ENCODE measurements at places on chromosomes 1 and 21. TPM values are rescaled to one million over a fixed set of nuclear protein-coding genes. Genes with fewer than 3 reads are reported as not detected.

The SYPL2 gene
- total RNA-seq: not detected

The CYP2J2 gene
- total RNA-seq: 8.8 TPM

The ZYG11B gene
- total RNA-seq: 13.2 TPM

DNA sequence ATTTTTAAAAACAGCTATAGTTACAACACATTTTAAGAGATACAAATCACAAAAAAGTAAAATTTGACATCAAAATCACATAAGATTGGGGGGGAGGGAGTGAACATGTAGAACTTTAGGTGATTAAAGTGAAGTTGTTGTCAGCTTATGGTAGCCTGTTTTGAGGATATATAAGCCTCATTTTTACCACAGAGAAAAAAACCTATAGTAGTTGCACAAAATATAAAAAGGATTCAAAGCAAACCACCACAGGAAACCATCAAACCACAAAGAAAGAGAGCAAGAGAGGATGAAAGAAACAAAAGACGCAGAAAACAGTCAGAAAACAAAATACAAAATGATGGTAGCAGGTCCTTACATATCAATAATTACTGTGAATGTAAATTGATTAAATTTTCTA lies 291.9 kb upstream of the DEPDC1 start:
- ATAC-seq: no peak

DNA sequence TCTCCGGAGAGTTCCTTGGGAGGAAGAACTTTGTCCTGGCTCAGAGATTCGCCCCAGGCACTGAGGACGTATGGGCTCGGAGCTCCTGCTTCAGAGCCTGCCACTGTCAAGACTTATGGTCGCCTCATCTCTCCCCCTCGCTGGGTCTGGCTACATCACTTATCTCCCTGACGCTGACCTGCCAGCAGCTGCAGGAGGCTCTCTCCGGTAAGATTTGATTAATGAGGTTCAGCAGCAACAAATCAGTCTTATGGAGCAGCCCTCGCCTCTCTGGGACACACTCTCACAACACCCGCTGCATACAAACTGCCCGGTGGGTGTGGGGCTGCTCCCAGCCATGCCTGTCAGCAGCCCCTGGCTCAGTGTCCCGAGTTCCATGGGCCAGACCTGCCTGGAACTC lies 297.8 kb downstream of the RRAGC start:
- ATAC-seq: no peak

DNA sequence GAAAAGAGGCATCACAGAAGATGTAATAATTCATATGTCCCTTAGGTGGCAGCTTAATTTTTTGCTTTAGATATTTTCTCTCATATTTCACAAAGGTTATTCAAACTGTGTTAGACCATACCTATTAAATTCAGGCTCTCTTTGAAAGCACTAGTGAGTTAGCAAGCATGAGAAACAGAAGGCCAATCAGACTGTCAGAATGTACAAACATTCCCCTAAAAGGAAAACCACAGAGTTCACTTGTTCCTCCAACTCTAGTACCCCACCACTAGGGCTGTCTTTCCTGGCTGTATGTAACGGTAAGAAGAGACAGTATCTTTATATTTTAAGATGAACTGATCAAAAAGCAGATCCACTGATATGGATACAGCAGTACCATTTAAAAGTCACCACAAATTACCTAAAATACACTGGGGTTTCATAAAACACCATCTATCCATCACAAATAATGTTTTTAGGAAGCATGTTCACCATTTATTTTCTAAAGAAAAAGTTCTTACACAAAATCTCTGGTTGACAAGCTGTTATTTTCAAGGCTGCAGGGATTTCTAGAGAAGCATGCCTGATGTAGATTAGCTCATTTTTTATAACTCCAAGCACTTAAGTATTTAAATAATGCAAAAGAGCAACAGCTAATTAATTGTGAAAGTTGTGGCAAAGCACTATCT lies 1.8 kb downstream of the ARPC5 start:
- no peak for ATAC-seq

DNA sequence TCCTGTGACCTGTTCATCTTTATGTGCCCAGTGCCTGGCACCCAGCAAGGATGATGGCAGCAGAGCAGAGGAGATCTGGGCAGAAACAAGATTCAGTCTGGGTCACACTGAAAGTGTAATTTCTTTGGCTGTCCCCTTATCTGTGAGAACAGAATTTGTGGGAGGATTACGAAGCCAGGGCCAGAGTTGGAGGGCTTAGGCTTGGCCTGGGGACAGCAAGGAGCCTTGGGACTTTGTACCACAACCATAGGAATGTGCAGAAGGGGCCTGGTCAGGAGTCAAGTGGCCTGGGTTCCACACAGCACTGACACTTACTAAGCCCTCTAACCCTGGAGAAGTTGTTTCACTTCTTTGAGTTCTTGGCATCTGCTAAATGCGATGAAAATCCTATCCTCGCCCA lies 12.8 kb downstream of the PMVK start:
- ATAC-seq: no peak

All from esophagus mucosa (tissue), 1 donor.